HCT116 (cell line): ENCODE measurements at places on chromosomes 6 and 20. TPM values are rescaled to one million over a fixed set of nuclear protein-coding genes. Genes with fewer than 3 reads are reported as not detected.

The CTCFL gene
- 0.34 TPM for total RNA-seq

The LGSN gene
- 0.30 TPM for total RNA-seq

The KHDC1L gene
- total RNA-seq: 5.4 TPM

The SAMD3 gene
- 7.5 TPM for total RNA-seq

The PRDM1 gene
- 3.4 TPM for total RNA-seq
